Hypothalamus (tissue), 51 donors: ENCODE measurements at places on chromosomes 16 and 17.
A peak's percentile ranks its signal among the peaks of the same experiment; 100 is the strongest.

DNA sequence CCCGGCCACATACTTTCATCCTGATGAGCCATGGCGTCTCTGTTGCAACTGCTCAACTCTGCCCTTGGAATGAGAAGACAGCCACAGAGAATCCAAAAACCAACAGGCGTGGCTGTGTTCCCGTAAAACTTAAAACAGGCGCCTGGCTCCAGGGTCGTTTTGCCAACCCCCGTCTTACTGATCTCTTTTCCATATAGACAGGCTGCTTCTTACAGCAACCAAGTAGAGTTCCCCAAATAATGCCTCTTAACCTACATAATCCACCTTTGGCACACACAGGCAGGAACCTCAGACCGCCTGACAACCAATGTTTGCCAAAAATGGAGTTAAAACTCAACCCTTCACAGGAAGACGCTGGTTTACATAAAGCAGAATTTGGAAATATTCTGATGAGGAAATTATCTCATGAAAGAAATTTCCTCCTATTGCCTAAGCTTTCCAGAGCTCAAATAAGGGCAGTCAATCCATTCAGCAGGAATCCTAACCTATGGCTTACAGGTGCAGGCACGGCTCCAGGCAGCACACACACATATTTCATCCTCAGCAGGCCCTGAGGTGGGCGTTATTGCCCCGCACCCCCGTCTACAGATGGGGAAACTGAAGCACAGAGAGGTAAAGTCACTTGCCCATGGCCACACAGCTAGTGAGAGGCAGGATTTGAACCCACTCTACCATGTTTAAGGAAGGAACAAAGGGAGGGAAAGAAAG lies 35.8 kb downstream of the LITAF start:
- DNase-seq = no peak

DNA sequence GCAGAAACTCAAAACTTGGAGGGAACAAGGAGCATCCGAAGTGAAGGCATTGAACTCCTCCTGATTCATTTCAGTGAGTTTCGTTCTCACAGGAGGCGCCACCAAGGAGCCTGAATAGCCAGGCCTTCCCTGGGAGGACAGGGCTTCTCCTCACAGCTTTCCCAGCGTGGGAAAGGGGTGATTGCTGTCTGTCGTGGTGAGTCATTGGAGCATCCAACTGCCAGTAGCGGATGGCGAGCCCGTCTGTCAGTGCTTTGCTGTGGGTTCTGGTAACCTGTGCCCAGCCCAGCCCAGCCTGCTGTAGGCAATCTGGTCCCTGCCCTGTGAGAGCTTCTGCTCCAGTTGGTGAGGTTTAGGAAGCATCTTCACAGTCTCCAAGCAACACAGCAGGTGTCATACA lies 28.3 kb downstream of the PLCD3 start:
- no peak for DNase-seq

DNA sequence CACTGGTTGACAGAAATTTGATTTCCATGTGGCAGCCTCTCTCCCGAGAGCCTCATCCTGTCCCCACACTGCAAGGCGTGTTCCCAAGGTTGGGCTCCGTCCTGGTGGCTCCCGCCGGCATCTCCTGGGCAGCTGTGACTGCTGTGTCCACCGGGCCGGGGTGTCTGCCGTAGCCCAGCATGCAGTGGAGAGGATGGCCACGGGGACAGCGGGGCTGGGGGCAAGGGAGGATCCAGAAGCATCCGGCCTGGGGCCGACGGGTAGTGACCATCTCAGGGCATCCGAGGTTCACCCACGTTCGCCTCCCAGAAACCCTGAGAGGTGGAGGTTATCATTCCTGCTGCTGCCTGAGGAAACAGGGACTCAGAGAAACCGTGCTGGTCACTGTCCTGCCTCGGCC lies 7.3 kb upstream of the RAB40B start:
- DNase-seq = no peak

DNA sequence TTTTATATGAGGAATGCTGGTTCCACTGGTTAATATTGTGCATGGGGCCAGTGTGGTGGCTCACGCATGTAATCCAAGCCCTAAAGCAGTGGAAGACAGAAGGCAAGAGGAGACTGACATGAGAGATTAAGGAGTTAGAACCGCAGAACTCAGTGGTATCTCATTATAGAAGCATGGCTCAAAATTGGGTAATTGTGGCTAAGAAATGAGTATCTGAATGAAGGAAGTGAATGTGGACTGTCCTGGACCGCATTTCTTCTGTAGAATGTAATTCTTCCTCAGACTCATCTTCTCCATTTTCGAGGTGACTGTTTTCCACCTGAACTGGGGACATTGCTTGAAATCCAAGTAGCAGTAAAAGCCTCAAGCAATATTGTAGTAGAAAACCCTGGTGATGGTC lies 42.6 kb upstream of the CDR2 start:
- DNase-seq = no peak

- no peak for DNase-seq
Measured at GRCh38 chr17:15917438-15918027, 27.4 kb upstream of the ADORA2B start.

DNA sequence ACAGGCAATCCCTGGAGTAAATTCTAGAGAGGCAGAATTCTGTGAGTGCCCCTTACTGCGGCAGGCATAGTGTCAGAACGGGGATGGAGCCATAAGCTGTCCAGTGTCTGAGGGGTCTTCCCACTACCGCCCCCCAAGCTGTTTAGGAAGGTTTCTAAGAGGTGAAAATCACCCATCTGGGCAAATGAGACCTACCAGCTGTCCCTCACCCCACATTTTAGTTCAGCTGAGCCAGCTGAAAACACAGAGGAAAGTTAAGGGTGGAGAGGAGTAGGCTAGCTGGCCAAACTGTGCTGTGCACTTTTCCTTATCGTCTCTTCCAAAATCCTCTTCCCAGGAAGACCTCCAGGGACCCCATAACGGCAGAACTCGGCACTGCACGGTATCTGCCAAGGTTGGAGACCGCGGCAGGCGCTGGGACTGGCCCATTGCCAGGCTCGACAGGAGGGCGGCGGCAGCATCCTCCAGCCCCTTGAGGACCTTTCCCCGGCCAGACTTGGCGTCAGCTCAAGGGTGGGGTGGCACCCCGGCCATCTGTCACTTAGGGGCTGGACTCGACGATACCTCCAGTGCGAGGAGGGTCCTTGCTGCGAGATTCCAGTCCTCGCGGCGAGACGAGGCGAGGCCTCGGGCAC lies 955 bp downstream of the ACLY start:
- peak; percentile 41 for DNase-seq

DNA sequence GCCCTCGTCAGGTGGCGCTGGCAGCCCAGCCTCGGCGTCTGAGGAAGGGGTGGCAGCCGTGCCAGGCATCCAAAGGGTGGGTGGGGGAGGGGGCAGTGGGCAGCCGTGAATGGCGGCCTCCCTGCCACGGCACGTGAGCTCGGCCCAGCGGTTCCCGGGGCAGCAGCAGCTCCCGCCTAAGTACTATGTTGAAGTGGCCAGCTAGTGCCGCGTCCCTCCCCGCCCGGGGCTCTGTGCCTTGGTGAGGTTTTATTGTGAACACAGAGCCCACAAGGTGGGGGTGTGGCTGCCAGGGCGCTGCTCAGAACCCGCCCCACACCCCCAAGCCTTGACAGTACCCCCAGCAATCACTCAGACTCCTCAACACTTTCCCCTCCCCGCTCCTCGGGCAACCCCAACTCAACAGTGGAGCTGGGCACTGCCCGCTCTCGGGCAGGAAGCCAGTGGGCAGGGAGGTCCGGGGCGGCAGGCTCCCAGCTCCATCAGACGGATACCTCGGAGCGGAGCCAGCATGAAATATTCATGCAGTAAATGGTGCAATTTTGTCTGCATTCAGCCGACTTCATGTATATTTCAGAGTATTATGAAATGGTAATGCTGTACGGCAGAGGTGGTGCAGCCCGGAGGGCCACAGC lies 80.4 kb downstream of the ENGASE start:
- DNase-seq = no peak

DNA sequence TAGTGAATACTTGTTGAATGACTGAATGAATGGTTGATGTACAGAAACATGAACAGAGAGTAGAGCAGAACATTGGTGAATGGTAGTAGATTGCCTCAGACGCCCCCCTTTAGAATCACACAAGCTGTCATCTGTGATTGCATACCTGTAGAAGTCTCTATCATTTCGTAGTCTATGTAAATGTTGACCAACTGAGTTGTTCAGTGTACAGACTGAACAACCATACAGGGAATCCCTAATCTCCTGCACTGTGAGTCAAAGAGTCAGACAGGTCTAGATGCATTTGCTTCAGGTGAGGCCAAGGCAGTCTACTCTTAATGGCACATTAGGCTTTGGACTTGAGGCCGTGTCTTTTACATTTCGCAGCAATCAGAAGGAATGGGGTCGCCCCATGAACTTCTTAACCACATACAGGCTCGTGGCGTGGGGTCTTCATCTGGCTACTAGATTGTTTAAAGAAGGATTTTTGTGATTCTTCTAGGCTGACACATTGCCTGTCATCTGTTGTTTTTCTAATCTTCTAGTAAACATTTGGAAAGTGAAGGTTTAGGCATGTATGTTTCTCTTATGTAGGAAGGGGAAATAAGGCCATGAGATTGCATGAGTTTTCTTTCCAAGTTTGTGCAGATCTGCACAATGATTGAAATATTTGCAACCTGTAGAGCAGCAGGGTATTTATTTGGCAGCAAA lies 157.4 kb downstream of the WWOX start:
- DNase-seq = no peak
